HuH-7.5 (cell line): ENCODE measurements at places on chromosomes 1 and 21.

- no peak for DNase-seq
These were observed 25.1 kb upstream of the S100A11 start for GRCh38 chr1:152061952-152062351.

DNA sequence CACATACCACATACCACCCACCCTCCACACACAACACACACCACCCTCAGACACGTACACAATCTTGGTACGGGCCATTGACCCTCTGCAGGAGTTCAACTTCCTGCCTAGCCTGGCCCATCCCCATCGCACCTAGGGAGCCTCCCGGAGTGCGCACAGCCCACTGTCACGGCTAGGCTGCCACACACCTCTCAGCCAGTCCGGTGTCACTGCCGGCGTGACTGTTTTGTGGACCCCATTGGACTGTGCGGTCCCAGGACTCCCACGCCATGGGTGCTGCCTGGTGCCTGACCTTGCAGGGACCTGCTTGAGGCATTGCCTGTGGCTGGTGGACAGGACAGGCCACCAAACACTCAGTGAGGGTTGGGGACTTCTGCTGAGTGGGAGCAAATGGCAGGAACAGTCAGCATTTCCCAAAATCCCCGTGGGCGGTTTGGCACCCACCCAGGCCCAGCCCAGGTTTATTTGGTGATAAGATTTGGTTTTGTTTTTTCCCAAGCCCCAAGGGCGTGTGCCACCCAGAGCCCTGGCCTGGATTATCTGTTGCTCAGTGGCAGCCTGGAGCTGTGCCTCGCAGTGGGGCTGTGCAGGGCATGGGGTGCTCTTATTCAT lies 27.7 kb downstream of the RAB7B start:
- no peak for DNase-seq

- peak; percentile 74 for DNase-seq
These were observed 12.1 kb downstream of the EPHA10 start for GRCh38 chr1:37752583-37753471.

DNA sequence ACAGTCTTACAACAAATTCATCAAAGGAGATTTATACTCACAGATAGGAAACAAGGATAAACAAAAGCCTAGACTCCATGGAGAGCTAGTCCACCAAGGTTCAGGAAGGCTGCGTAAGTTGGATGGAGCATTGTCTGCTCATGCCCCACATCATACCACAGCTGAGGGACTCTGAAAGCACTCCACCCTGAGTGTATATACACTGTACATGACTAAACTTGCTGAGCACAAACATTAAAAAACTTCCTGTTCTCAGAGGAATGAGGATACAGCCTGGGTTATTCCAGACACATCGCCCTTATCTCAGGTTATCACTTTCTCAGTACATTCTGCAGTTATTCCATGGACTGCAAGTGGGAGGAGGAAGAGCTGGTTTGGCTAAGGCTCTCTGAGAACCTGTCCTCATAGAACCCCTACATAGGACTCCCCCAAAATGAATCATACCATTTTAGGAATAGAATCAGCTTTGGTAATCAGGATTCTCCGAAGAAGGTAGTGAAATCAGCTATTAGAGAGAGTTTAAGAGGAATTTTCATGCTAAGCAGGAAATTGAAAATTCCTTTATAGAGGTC lies 58.0 kb upstream of the PRMT6 start:
- DNase-seq, result no peak

DNA sequence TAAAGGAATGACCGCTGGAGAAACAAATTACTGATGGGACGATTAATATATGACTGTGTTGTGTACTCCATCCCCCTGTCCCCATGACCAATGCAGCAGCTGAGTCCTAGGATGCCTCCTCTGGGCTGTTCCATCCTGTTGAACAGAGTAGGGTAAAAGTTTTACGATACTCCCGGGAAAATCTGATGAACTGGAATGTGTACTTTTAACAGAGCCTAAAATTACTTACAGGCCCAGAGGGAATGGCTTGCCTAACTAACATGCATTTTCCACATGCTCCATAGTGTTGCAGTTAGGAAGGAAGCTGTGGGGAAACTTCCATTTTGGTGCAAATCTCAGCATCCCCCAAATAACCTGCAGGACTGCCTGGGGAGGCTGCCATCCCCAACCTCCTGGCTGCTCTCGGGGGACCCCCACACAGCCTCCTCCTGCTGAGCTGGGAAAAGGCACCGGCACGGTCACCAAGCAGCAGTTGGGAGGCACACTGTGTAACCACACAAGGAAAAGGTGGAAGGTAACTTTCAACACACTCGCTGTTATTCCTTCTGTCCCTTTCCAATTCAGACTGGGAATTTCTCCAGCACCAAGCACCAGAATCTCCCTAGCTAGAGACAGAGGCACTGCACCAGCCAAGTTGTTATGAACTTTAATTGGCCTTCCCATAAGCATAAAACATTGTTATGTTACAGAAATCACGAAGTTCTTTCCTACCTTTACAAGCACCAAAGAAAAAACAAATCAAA lies 97.2 kb downstream of the BCAR3 start:
- no peak for DNase-seq

- no peak for DNase-seq
These were observed 4.8 kb downstream of the FAM110D start for GRCh38 chr1:26163684-26164035.

DNA sequence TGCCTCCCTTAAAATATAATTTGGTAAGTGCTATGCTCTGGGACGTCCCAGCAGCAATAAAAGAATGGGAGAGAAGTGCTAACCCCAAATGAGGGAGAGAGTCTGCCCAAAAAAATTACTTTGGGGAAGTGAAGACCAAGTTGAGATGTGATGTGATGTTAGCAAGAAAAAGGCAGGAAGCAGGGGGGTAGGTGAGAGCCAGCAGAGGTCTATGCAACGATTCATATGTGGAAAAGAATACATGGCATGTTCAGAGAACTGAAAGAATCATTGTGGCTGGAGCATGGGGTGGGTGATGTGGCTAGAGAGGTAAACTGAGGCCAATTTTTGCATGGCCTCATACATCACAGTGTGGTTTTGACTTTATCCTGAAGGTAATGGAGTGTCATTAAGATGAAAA lies 5.6 kb upstream of the CTPS1 start:
- DNase-seq, result no peak

GRCh38 chr21:46190491-46191131 lies 6.4 kb upstream of the SPATC1L start:
- no peak for DNase-seq

DNA sequence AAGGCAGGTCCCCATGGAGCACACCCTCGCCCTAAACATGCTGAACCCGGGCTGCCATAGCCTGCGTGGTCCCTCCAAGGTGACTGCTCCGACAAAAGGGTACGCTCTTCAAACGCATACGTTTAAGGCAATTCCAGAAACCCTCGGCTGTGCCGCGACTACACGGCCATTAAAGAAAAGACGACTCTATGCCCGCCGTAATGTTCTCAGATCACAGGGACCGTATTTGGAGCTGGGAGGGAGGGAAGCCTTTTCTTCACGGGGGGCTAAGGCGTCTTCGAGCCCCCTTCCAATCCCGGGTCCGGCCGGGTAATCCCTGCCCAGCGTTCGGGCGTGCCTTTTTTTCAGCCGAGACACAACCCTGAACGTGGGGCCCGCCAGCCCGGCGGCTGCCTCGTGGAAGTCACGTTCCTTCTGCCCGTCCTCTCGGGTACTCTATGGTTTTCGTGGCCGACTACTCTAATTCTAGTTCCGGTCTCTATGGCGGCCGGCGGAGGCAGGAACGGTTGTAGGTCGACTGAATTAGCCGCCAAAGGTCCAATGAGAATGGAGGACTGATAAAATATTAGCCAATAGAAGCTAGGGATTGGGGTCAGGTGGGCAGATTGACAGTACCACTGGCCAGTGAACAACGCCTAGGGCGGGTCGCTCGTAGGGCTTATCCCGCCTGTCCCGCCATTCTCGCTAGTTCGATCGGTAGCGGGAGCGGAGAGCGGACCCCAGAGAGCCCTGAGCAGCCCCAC lies at the start of gene YBX1:
Gene YBX1, plus strand, starts transcription at position 678 of the 743 bp plus-strand sequence. CDS start 148 bp downstream, outside the sequence.
- peak; percentile 93 for DNase-seq

- no peak for DNase-seq
These were observed 52.2 kb downstream of the PUM1 start for GRCh38 chr1:31013187-31013864.

DNA sequence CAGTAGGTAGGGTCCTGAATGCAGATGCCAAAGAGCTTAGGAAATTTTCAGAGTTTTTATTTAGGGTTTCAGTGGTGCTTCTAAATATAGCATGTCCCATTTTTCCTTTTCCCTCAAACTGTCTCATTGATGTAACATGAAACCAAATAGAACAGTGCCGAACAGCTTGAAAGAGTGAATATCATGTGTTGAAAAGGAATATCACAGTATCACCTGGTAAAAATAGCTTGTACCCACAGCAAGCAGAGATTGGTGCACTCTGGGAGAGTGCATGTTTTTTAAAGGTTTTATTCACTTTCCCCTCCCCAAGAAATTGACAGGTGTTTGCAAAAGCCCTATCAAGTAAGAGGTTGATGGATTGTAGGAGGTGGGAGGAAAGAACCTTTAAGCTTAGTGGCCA lies 41.9 kb upstream of the ELAVL4 start:
- no peak for DNase-seq

GRCh38 chr21:44514746-44515358 lies 25.1 kb downstream of the KRTAP10-1 start:
- DNase-seq, result no peak

GRCh38 chr1:107695341-107695740 lies 269.6 kb downstream of the VAV3 start:
- no peak for DNase-seq

- no peak for DNase-seq
These were observed 197.5 kb upstream of the C8B start for GRCh38 chr1:57163325-57163724.

DNA sequence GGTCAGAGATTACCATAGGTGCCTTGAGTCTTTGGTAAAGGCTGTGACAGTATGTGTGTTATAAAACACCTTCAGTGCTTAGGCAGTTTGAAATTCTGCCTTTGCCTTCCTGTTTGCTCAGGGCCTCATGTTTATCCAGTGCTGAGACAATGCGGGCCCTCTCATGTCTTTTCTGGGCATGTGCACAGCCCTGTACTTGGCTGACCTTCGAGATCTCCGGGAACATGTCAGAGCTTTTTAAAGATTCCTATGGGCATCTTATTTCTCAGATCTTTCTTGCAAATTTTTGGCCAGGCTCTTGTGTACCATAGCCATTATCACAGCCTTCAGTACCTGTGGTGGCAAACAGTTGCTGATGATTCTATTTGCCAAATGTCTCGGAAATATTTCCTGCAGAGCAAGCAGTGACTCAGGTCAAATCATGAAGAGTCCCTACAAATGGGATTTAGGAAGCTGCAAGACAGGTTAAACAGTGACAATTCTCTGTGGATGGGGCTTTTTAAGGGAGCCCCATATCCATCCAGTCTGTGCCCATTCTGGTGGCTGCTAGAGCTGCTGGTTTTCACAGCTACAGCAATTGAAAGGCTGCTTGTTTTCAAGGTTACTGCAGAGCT lies 42.1 kb downstream of the HOOK1 start:
- peak; percentile 17 for DNase-seq

- DNase-seq, result no peak
These were observed 201.7 kb downstream of the TM2D1 start for GRCh38 chr1:61523229-61523628.

DNA sequence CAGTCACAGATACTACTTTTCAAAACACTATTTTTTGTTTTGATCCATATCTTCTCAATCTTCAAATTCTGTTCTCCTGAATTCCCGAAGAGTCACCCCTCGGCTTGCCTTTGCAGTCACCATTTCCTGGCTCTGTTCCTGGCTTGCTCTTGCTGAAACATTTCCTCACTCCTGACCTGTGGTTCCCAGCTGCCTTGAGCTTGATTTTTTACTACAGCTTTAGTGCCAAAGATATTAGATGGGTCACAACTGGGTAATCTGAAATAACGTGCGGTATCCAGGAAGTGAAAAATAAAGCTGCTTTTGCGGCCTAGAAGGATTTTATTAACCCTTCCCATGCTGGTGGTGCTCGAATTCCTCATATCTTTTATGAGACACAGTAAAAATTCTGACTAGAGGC lies 318.8 kb downstream of the PCP4 start:
- no peak for DNase-seq

GRCh38 chr21:21955204-21955603 lies 957.0 kb downstream of the NCAM2 start:
- no peak for DNase-seq
